ENCODE measurements at places on chromosomes 4 and X.

GRCh38 chrX:32966821-32967355 is 244.5 kb downstream of the DMD start:
- DNase-seq: no peak

GRCh38 chrX:100315566-100315965 is 94.5 kb downstream of the PCDH19 start:
- DNase-seq: no peak

DNA sequence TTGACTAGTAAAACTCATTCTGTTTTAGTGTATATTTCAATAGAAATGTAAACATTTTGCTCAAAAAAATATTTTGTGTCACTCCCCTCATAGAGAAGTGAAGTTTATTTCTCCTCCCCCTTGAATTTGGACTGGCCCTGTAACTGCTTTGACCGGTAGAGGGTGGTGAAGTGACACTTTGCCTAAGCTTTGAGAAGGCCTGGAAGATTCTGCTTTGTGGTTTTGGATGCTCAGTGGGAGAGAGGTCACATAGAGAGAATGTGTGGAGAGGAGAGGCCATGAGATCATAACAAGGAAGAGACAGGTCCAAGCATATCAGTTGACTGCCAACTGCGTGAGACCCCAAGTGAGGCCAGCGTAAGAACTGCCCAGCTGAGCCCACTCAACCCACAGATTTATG is 19.1 kb upstream of the ARX start:
- DNase-seq: no peak

- DNase-seq: no peak
These were observed 2267.9 kb upstream of the AGA start for GRCh38 chr4:179709961-179710624.

GRCh38 chr4:1462768-1463075 is 56.5 kb upstream of the NKX1-1 start:
- no peak for DNase-seq

DNA sequence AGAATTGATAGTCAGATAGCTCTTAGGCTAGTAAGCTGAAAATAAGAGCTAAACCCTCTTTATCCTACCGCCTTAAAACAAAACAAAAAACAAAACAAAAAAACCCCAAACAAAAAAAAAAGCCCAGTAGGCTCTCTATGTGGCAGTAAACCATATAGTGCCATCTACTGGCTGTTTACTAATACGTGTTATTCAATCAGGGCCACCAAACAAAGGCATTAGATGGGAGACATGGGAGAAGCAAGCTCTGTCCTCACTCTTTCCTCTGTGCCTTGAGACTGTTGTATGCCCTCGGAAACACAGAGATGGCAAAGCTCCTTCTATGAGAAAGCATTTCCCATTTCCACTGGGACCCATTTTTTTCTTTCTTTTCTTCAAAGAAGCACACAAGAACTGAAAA is 148.8 kb upstream of the MID1 start:
- no peak for DNase-seq

GRCh38 chrX:119174900-119175299 is 47.3 kb upstream of the KIAA1210 start:
- DNase-seq: no peak

- no peak for DNase-seq
These were observed 372.6 kb upstream of the TECRL start for GRCh38 chr4:64781737-64782326.

DNA sequence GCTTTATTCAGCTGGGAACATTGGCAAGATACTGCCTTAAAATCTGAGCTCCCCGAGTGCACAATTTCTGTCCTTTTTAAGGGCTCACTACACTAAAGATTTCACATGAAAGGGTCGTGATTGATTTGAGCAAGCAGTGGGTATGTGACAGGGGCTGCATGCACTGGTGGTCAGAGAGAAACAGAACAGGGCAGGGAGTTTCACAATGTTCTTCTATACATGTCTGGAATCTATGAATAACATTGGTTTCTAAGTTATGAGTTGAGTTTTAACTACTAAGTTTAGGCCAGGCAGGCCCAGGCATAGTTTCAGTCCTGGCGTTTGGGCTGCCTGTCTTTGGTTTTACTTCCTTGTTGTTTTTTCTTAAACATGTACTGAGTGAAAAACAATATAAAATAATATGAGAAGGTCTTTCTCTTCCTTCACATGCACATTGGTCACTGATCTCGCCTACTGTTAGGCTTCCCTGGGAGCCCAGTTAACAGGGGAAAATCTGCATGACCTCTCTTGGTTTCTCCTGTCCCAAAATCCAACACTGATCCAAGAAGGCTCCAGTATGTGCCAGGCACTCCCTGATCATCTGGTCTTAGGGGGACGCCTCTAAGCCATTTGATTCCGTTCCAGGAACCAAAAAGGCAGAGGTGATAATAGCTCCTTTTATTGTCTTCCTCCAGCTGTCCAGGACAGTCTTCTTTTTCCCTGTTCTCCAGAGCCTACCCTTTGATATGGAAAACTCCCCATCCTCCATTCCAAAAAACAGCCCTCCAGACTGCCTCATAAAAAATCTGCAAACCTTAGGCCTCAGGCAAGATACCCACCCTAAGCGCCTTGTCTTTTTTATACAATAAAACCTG is at the start of gene UGT2B17:
Gene UGT2B17, minus strand, starts transcription at position 51 of the 854 bp plus-strand sequence. CDS start 7,838 bp downstream, outside the sequence.
- no peak for DNase-seq

DNA sequence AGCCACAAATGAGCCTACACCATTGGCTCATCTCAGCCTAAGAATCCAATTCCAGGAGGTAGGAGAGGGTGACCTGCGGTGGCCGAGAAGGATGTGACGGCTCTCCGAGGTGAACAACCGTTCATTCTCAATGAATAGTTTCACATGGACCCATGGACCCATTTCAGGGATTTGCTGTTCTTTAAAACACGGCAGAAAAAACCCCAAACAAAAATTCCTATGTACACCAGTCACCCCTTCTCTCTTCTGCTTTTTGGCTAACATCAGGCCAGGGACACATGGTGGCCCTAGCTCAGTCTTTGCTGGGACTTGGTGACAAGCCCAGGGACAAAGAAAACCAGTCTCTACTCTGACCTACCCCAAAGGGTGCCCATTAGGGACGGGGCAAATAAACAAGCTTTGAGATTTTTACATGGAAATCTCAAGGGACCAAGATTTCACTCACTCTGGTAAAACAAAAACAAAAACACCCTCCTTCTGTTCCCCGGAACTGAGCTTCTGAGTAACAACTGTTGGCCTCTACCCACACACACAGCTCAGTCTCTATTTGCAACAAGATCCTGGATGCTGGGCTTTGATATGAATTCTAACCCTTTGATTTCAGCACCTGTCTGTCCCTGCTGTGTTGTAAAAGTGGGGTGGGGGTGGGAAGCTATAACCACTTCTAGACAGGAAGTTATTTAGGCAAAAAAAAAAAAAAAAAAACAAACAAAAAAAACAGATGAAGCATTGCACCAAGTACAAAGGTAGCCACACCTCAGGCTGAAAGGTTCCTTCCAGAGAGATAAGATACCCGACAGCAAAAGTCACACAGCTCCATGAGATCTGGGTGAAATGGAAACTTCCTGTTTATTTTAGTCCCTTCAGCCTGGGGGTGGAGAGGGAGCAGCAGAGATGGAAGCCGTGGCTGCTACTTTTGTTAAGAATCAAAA is 49.0 kb downstream of the DDX3X start:
- no peak for DNase-seq

DNA sequence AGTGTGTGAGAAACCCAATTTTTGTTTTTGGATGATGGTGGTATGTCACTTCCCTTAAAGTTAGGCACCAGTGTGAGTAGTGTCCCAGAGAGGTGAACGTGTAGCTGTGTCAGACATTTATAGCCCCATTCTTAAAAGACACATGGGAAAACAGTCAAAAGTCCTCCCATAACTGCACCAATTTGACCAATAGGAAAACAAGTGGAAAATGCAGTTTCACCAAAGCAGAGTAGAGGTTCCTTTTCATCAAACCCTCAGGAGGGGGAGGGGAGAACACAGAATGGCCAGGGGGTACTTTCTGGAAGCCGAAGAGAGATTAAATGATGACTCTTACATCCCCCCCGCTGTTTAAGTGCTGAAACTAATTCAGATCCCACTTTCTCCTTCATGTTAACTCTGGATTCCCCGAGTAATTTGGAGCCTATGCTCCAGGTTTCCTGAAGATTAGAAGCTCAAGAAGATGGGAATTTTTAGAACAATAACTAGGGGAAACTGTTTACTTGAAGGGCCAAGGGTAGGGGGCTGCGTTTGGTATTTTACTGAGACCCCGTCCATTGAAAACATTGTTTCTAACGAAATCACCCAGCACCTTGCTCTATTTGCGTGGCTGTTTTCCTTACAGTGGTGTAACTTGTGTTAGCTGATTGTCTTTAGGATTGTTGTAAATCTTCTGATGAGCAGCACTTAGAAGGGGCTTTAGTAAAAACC is 2.1 kb upstream of the LEF1 start:
- DNase-seq: no peak

DNA sequence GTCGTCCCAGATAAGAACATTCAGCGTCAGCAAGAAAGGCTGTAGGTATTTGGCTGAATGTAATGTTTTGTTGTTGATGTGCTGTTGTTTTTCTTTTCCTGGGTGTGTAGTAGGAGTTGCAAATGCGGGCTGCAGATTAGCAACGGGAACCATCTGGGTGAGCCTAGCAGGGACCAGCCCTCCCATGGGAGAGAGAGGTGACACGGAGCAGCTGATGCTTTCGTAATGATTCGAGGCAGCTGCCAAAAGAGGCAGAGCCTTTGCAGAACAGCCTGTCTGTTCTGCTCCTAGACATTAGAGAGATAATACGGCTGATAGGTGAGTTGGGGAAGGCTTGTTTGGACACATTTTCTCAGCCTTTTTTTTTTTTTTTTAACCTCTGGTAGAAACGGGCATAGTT is 25.3 kb downstream of the ARSF start:
- no peak for DNase-seq

DNA sequence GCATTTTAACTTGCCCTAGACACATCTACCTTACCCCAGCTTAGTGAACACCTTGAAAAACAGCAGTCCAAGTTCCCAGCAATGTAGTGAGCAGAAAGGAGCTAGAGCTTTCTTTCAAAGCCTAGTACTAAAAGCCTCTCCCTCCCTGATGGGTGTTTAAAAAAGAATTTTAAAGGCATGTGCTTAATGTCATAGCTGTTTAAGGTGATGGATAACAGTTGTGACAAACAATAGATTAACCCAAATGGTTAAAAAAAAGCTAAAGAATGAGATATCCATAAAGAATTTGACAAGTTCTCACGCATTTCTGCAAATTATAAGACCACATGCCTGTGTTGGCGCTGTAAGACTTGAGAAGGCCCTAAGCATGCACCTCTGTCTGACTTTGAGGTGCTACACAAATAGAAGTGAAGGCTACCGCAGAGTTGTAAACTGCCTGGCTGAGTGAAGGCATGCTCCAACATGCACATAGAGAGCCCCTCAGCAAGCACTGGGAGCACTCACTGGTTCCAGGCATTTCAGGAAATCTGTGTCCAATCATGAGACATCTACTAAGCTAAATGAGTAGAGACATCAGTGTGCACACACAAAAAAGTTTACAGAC is 94.0 kb downstream of the PHF8 start:
- no peak for DNase-seq

DNA sequence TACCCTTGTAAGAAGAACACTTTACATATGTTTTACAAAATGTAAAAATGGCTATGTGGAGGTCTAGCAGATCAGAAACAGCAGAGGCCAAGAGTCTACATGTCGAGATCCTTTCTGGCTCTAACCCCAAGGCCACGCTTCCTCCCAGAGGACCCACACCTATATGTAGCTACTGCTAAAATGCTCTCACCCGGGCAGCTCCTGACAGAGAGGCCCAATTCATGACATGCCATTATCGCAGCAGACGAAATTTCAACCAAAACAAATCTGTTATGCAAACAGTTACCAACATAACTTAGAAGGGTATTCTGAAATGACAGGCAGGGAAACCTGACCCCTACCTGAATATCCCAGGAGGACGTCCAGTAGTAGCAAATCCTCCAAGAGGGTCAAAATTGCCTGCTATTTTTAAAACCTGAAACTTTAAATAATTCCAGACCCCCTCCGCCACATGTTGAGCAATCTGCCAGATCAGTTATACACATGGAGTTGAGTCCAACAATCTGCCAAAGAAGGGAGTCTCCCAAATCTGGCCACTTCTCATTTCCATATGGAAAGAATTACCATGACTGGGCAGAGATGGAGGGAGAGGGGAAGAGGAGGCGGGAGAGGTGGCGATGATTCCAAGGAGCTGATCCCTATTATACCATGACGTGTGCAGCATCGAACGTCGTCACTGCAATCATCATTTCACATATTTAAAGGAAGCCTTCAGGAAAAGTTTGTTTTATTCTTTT is 192.9 kb upstream of the TBL1X start:
- DNase-seq: no peak

All from naive thymus-derived CD8-positive, alpha-beta T cell (primary cell).